Activated T-helper 2 cell treated with anti-CD3 and anti-CD28 coated beads, Interferon-gamma antibody, Interleukin-2, Interleukin-4, amounts not matched to agents 10 μg/mL and 5 μg/mL and 100 μg/mL, durations not matched to agents 14 hours and 24 hours and 36 hours (primary cell): ENCODE measurements at places on chromosomes 16 and 17. TPM values are rescaled to one million over a fixed set of nuclear protein-coding genes. Genes with fewer than 3 reads are reported as not detected.

KRT33A gene
- total RNA-seq = not detected in 2 replicates

SLC35G6 gene
- total RNA-seq = not detected in 2 replicates

SNAI3 gene
- 2.0 and 2.3 TPM in 2 replicates for total RNA-seq

MYLK3 gene
- 0.25 and 0.32 TPM in 2 replicates for total RNA-seq

HOXB5 gene
- total RNA-seq = not detected in 2 replicates

C17orf50 gene
- not detected in 2 replicates for total RNA-seq

SLC2A4 gene
- 0.14 and 0.25 TPM in 2 replicates for total RNA-seq

SEZ6 gene
- not detected in 2 replicates for total RNA-seq

NOD2 gene
- 7.4 and 8.8 TPM in 2 replicates for total RNA-seq

HAS3 gene
- total RNA-seq = 1.1 and 1.2 TPM in 2 replicates

FZD2 gene
- 0.53 and 0.57 TPM in 2 replicates for total RNA-seq
